ENCODE measurements at places on chromosomes 1 and 21. TPM values are rescaled to one million over a fixed set of nuclear protein-coding genes. Genes with fewer than 3 reads are reported as not detected.

Gene C1QB
- total RNA-seq: not detected

Gene PGLYRP4
- not detected for total RNA-seq

Gene LCE7A
- total RNA-seq: not detected

Gene LCE3D
- total RNA-seq: not detected

Gene FOXD2
- total RNA-seq: 0.18 TPM

Gene KCNA2
- 0.16 TPM for total RNA-seq

Gene FCRL2
- total RNA-seq: not detected

Gene FAM167B
- 2.8 TPM for total RNA-seq

Gene C8A
- total RNA-seq: not detected

Gene PEA15
- 135 TPM for total RNA-seq

Gene C1orf87
- not detected for total RNA-seq

Gene LCK
- not detected for total RNA-seq

Gene HIVEP3
- total RNA-seq: 2.2 TPM

Gene IVL
- not detected for total RNA-seq

Gene NAV1
- total RNA-seq: 74.6 TPM

Gene WNT3A
- not detected for total RNA-seq

Gene CFHR5
- total RNA-seq: not detected

Gene TDRD5
- total RNA-seq: not detected

Gene S100A6
- 910 TPM for total RNA-seq

Gene OR2L3
- not detected for total RNA-seq

Gene OR10J1
- not detected for total RNA-seq

Gene PTAFR
- not detected for total RNA-seq

Measured in cardiac atrium fibroblast (primary cell).